ENCODE measurements at places on chromosomes 7 and 10.
A peak's percentile ranks its signal among the peaks of the same experiment; 100 is the strongest.

- DNase-seq, result no peak
These were observed 36.0 kb upstream of the AKR1E2 start for GRCh38 chr10:4790045-4790444.

DNA sequence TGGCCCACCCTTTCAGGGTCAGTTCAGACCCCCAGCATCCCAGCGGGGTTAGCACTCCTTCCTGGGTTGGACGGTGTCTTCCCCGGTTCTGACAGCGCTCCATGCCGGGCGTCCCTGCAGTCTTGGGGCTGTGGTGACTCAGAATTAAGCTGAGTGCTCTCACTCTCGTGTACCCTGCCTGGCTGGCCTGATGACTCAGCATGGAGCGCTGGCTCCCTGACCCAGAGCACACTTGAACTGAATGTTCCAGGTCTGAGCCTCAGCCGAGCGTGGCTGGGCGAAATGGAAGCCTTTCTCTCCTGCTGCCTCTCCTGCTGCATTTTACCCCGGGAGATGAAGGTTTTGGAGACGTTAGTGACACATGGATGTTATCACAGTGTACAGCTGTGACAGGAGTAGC is 7.1 kb downstream of the BAG3 start:
- DNase-seq, result peak; percentile 68

- no peak for DNase-seq
These were observed 39.9 kb upstream of the HDAC9 start for GRCh38 chr7:18455606-18456005.

DNA sequence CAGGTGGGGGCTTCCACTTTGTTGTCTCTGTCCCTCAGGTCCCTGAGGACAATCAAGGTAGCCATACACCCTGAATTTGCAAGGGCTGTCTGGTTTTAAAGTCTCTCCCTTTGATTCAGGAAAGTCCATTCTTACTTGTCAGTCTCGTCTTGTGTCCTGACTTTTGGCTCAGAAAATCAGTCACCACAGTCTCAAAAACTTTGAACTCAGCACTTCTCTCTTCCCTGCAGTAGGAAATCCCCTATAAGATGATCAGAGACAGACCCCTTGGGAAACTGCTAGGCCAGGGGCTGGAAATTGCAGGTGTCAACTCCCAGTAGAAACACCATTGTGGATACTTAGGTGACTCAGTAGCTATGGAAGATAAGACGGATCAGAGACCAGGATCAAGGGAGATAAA is 73.1 kb downstream of the CDC123 start:
- DNase-seq, result no peak

GRCh38 chr7:17668122-17668521 is 272.2 kb downstream of the SNX13 start:
- no peak for DNase-seq

- peak; percentile 38 for DNase-seq
These were observed 989 bp downstream of the SRPK2 start for GRCh38 chr7:105387508-105388355.

GRCh38 chr10:113665806-113666354 is 2.0 kb upstream of the NRAP start:
- DNase-seq, result no peak

All from Kasumi-1 (cell line).